Stimulated activated naive CD4-positive, alpha-beta T cell treated with Interleukin-2 at 50 U/mL for 16 hours (primary cell): ENCODE measurements at places on chromosomes 11 and 22.

DNA sequence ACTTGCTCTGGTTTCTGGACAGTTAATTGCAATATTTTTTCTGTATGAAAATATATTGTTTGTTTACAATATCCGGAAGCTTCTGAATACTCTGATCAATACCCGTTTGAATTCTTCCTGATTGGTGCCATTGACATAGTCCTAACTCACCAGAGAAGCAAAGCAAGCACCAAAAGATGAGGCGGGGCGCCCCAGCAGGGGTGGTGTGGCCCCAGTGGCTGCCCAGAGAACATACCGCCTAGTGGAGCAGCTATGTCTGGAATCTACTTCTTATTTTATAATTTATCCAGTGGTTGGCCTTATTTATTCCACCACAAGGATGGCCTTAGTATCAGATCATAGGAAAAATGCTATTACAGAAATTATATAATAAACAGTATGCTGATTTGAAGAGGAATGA is 610.7 kb downstream of the JRKL start:
- no peak for DNase-seq

- DNase-seq, result no peak
These were observed 33.4 kb upstream of the APOL5 start for GRCh38 chr22:35684270-35684700.

- no peak for DNase-seq
These were observed 19.0 kb downstream of the SMCO4 start for GRCh38 chr11:93524173-93524536.

- DNase-seq, result no peak
These were observed 66.4 kb downstream of the SGSM3 start for GRCh38 chr22:40436505-40437431.

GRCh38 chr22:44759001-44759400 is 6.6 kb downstream of the ARHGAP8 start:
- no peak for DNase-seq
